ENCODE measurements at places on chromosomes 16 and 17. TPM values are rescaled to one million over a fixed set of nuclear protein-coding genes. Genes with fewer than 3 reads are reported as not detected.

DNA sequence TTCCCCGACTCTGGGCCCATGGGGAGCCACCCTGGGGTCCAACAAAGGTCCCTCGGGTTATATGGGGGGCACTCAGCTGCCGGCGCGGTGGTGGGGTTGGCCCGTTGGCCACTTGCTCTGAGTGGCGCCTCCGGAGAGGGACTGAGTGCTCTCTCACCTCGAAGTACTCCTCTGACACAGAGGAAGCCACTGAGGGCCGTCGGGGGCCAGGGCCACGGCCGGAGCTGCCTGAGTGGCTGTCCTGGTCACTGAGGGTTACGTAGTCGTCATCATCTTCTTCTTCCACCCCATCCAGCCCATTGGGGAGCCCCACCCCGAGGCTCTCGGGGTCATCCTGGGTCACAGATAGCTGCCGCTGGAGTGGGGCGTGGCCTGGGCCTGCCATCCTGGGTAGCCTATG is 25.7 kb downstream of the SLC5A10 start:
- no peak for DNase-seq

DNA sequence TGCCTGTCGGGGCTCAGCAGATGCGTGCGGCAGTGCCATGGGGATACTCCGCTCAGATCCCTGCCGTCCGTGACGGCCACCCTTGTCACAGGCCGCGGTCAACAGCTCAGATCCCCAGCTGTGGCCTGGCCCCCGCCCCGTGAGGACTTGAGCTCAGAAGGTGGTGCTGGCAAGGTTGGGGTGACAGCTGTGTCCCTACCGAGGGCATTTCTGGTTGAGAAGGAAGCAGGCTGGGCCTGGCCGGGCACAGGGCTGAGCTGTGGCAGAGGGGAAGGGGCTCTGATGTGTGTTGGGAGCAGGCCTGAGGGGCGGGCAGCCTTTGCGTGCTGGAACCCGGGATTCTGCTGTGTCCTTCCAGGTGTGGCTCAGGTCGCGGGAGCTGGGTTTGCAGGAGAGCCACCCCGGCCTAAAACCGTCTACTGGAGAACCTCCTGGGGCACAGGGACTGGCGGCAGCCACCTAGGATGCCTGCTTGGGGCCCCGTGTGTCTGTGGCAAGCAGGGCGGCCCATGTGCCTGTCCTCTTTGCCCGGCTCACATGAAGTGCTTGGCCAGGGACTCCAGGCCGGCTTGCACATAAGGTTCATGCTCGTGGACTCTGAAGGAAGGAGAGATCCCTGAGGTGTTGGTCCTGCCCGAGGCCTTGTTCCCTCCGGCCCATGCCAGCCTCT is 5.1 kb downstream of the UBE2I start:
- no peak for DNase-seq

Gene CHRNE
- total RNA-seq = 0.47 TPM

Gene KRT33B
- total RNA-seq = not detected

Gene CLEC19A
- not detected for total RNA-seq
